ENCODE measurements at places on chromosomes 7 and 10. TPM values are rescaled to one million over a fixed set of nuclear protein-coding genes. Genes with fewer than 3 reads are reported as not detected.

GRCh38 chr10:51137756-51138529 is 63.7 kb downstream of the PRKG1 start:
- no peak for DNase-seq

- peak; percentile 3 for DNase-seq
Measured at GRCh38 chr10:70771311-70772194, 13.6 kb downstream of the TBATA start.

GRCh38 chr7:76285604-76286374 is 16.7 kb upstream of the HSPB1 start:
- no peak for DNase-seq

DNA sequence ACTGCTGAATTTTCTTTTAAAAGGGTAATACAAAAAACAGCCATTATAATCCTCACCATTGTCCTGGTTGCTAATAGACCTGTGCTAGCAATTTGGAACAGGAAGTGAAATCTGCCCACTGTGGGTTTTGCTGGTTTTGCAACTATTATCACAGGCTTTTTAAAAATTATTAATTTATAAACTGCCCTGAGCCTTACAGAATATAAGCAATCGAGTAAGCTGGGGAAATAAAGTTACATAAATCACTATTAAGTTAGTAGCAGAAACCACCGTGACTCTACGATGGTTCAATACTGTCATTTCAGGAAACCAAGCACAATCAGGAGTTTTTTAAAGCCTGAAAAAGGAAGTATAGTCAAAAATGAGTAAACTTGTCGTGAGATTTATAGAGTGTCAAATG is 62.3 kb downstream of the TMEM26 start:
- no peak for DNase-seq

DNA sequence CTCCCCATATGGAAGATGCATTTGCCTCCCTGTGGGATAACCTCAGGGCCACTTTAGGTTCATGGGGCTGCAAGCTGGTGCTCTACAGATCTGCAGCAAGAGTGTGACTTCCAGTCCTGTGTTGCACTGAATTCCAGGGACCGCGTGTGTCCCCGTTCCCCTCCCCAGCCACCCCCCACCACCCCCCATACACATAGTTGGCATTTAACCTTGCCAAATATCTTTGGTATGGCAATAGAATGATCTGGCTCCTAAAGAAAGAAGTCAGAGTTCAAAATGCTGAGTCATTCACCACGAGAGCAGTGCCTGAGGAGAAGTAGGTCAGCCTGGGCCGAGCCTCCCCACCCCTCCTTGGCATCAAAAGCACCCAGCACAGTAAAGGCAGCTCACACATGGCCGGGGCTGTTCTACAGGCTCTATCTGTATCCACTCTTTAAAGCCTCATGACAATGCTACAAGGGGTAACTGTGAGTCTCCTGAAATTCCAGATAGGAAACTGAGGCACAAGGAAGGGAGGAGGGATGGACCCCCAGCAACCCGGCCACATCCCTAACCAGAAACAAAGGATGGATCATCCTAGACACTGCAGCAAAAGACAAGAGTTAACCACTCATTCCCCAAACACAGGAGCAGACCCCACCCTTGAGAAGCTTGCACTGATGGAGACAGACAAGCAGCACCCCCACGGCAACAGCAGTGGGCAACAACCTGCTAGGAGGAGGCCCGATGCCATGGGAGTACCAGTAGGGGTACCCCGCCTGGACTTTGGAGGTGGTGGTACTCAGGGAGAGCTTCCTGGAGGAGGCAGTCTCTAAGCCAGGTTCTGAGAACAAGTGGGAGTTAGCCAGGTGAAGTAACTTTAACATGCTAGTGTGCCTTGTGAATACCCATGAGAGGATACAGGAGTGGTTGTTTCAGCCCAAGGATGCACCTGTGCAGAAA is 70.3 kb upstream of the NANOS1 start:
- DNase-seq = peak; percentile 88

GRCh38 chr10:26914898-26915297 is 54.1 kb upstream of the ABI1 start:
- no peak for DNase-seq

- DNase-seq = no peak
Measured at GRCh38 chr7:37781156-37781555, 67.2 kb upstream of the NME8 start.

DNA sequence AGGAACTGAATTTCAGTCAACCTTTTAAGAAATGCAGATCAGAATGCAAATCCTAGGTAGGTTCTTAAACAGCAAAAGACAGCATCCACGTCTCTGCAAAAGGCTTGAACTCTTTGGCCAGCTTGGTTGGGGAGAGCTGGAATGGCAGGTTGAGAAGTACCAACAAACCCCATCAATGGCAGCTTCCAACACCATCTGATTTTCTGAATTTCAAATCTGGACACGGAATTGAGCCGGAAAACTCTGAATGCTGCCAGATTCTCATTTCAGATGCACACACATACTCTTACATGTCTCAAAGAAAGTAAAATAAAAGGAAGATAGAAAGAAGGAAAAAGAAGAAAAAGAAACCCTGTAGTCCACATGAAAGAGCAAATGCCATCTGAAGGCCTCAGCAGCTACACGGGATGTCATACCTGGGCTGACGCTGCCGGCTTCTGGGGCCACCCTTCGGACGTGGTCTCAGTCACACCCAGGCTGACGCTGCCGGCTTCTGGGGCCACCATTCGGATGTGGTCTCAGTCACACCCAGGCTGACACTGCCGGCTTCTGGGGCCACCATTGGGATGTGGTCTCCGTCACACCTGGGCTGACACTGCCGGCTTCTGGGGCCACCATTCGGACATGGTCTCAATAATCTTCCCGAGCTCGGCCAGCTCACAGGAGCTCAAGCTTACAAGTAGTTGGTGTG is 165.3 kb downstream of the PTPRN2 start:
- DNase-seq = no peak

DNA sequence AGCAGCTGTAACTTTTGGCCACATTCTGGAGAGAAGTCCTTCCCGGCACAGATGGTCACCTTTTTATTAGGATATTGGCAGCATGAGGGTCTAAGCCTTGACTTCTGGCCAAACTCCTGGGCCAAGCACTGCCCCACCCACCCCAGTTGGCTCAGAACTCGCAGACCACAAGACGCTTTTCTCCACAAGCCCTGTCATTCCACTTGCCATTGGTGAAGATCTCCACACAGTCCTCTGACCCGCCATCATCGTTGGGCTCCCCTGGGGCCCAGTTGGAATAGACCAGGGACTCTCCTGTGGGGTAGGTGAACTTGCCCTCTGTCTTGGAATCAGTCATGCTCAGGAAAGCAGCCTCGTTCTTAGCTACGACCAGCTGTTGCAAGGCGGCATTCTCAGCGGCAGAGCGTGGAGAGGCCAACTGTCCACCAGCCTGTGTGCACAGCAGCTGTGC is 11.2 kb downstream of the SFTPD start:
- peak; percentile 9 for DNase-seq

DNA sequence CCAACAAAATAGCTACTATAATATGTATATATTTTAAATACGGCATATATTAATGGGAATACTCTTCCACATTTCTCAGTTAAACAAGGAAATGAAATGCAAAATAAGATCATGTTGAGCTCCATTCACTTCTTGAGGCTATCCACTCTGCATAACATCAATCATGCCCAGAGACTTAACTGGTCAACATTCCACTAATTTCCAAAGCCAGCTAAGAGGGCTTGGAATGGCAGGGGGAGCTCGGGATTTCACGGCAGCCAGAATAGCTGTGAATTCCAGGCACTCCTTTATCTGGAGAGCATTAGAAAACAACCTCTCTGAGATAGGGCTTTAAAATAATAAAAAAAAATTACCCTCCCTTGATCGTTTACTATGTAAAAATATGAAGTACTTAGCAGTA is 194.9 kb upstream of the CDCA7L start:
- no peak for DNase-seq

DNA sequence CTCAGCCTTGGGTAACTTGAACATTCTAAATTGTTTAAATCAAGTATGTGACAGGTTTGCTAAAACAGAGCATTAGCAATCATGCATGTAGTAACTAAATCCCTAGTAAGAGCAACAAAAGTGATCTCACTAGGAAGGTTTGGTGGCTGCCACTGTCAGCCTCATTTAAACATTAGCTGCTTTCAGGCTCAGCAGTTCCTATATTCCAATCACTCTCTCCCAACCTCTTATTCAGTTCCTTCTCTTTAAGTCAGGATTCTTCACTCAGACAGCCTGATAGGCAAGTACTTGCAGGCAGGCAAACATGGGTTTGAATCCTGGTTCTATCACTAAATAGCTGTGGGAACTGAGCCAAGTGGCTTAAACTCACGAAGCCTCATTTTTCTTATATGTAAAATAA is 3.6 kb downstream of the CREB3L2 start:
- no peak for DNase-seq

GRCh38 chr7:137670222-137671064 is 176.3 kb downstream of the DGKI start:
- DNase-seq = no peak

GRCh38 chr10:77263700-77264099 is 373.9 kb downstream of the KCNMA1 start:
- no peak for DNase-seq

DNA sequence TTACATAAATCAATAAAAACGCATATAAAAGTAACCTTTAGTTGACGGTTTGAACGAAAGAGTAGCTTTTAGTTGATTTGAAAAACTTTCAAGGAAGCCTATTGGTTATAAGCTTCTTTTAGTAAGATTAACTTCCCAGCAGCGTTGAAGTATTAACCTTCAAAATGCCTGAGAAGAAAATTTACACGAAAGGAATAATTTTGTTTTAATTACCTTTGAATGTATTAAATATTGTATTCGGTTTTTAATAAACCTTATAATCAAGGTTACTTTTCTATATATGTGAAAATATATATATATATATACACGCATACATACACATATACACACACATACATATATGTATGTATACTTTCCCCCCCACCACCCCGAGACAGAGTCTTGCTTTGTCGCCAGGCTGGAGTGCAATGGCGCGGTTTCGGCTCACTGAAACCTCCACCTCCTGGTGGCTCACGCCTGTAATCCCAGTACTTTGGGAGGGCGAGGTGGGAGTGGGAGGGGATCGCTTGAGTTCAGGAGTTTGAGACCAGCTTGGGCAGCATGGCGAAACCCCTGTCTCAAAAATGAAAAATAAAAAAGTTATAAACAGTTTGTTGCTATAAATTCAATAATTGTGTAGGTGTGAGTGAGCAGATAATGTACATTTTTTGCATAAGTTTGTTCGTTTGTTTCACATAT is 57.6 kb upstream of the EZH2 start:
- peak; percentile 63 for DNase-seq

The TRRAP gene
- 45.6 TPM for polyA plus RNA-seq

The FAM24B gene
- 12.1 TPM for polyA plus RNA-seq

The CYP26C1 gene
- polyA plus RNA-seq = 0.17 TPM

The NAMPT gene
- polyA plus RNA-seq = 28.6 TPM

Measured in testis (tissue), 5 donors.